ENCODE measurements at places on chromosomes 12 and 14.

DNA sequence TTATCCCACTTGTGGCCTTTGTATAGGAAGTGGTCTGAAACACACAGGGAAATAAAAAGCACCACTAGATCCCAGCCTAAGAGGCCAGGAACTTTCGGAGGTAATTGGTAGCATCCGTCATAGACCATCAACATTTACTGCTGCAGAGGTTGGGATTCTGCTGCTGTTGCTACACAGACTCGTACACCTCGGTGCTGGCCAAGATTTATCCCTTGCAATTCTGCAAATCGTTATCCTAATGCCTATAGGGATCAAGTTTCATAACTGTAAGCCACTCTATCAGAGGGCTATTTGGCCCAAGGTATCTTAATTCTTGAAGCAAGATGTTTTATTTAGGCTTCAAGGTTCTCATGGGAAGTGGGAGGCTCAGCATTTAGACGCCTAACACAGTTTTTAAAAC is 913.6 kb downstream of the GALC start:
- H3K27ac ChIP-seq = no peak overlapping the region
- H3K27me3 ChIP-seq = no peaks in the 10 kb centered on the region
- H3K4me3 ChIP-seq = no peak overlapping the region
- H3K36me3 ChIP-seq = no peaks in the 10 kb centered on the region
- no peak for DNase-seq

DNA sequence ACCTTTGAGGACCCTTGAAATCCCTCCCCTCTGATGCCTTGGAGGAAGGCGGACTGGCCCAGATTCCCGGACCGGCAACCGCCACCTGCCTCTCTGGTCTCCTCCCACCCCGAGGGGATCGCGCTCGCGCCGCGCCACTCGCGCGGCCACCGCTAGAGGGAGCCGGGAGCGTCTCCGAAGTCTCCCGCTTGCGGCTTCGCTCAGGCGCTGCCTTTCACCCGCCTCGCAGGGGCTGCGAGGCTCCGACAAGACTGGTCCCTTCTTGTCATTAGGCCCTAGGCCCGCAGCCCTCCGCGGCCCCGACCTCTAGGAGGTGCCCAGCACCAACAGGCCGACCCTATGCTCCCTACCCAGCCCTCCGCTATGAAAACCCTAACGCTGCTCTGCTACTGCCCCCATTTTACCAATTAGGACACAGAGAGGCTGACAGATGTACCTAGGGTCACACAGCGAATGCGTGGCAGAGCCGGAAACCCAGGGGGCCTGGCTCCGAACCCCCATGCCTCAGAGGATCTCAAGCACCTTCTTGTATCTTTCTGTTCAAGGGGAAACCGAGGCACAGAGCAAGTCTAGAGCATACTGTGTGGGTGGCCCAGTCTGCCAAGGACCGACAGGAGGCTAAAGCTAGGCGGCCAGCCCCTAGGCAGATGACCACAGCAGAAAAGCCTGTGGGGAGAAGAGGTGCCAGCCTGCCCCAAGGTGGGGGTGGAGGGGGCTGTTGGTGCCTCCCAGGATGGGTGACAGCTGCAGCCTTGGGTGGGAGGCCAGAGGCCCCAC is 21.4 kb upstream of the VSX2 start:
- peaks cover 6% of the 10 kb centered on the region for H3K4me1 ChIP-seq
- no peaks in the 10 kb centered on the region for H3K36me3 ChIP-seq
- DNase-seq = peak; percentile 28
- peaks cover 5% of the 10 kb centered on the region for H3K27me3 ChIP-seq
- peak overlapping the region; percentile 10 for H3K4me3 ChIP-seq

- no peaks in the 10 kb centered on the region for H3K4me1 ChIP-seq
- H3K27me3 ChIP-seq = no peaks in the 10 kb centered on the region
- no peak for DNase-seq
- H3K36me3 ChIP-seq = no peaks in the 10 kb centered on the region
- no peak overlapping the region for H3K4me3 ChIP-seq
- H3K27ac ChIP-seq = no peak overlapping the region
These were observed 211.8 kb downstream of the SNAPC1 start for GRCh38 chr14:61973981-61974380.

GRCh38 chr12:45124485-45125155 is 73.7 kb upstream of the DBX2 start:
- H3K36me3 ChIP-seq = no peaks in the 10 kb centered on the region
- H3K27me3 ChIP-seq = no peaks in the 10 kb centered on the region
- H3K4me3 ChIP-seq = no peak overlapping the region
- H3K27ac ChIP-seq = no peak overlapping the region
- DNase-seq = no peak
- H3K4me1 ChIP-seq = no peaks in the 10 kb centered on the region

DNA sequence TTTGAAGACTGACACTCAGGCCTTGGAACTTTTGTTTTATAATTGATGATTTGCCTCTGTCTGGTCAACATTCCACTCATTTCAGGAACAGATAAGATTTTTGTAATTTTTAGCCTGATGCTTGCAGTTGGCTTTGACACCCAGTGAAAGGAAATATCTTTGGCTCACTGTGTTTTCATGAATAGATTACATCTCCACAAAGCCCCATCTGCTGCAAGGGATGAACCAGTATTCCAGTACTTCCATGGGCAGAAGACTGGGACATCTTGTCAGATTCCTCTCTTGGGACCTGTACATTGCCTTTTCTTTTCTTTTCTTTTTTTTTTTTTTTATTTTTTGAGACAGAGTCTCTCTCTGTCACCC is 28.4 kb downstream of the GSG1 start:
- peaks cover 4% of the 10 kb centered on the region for H3K36me3 ChIP-seq
- H3K27me3 ChIP-seq = no peaks in the 10 kb centered on the region
- H3K4me1 ChIP-seq = no peaks in the 10 kb centered on the region
- H3K4me3 ChIP-seq = no peak overlapping the region

GRCh38 chr12:69389831-69390230 is 30.3 kb downstream of the YEATS4 start:
- peaks cover 16% of the 10 kb centered on the region for H3K36me3 ChIP-seq
- H3K4me3 ChIP-seq = no peak overlapping the region
- no peaks in the 10 kb centered on the region for H3K4me1 ChIP-seq
- no peak for DNase-seq
- H3K27me3 ChIP-seq = no peaks in the 10 kb centered on the region

DNA sequence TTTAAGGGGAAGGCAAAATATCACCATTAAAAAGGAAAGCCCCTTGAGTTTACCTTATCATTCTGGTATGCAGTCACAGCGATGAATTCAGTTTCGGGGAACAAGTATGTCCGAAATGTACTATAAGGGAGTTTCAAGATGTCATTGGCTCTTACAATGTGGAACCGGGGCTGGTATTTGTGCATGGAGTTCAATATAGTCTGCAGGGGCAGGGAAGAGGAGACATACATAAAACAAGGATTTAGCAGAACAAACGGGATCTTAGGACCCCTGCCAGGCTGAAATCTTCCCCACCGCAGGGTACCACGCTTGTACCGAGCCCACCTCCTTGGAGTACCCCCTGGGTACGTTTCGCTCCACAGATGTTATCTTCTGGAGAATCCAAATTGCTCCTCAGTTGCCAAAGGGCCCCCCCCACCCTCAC is 4.5 kb downstream of the TBX3 start:
- no peaks in the 10 kb centered on the region for H3K36me3 ChIP-seq
- no peak overlapping the region for H3K27ac ChIP-seq
- peaks cover 18% of the 10 kb centered on the region for H3K27me3 ChIP-seq

Data from effector memory CD4-positive, alpha-beta T cell (primary cell).